ENCODE measurements at places on chromosomes 3 and 15.

DNA sequence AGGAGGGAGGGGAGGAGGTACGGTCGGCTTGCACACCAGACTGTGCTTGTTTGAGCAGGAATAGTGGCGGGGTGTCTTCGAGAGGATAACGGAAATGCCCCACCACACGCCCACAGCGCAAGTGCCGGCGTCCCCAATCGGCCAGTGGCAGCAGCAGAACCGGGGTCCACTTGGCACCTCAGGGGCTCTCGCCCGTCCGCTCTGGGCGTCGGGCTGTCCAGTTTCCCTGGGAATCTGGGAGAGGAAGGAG, 53.7 kb downstream of the CCDC54 start:
- DNase-seq, result peak; percentile 49

GRCh38 chr15:99447497-99448371, 118.0 kb upstream of the MEF2A start:
- no peak for DNase-seq

DNA sequence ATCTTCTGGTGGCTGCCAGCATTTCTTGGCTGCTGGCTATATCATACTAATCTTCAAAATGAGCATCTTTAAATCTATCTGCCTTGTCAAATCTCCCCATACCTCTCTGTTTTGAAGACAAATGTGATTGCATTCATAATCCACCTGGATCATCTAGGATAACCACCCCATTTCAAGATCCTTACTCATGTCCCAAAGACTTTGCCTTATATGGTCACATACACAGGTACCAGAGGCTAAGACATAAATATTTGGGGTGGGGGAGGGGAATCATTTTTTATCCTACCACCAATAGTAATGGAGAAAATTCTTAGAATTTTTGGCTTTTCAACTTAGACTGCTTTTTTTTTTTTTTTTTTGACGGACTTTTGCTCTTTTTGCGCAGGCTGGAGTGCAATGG, 970.8 kb downstream of the PLOD2 start:
- no peak for DNase-seq

DNA sequence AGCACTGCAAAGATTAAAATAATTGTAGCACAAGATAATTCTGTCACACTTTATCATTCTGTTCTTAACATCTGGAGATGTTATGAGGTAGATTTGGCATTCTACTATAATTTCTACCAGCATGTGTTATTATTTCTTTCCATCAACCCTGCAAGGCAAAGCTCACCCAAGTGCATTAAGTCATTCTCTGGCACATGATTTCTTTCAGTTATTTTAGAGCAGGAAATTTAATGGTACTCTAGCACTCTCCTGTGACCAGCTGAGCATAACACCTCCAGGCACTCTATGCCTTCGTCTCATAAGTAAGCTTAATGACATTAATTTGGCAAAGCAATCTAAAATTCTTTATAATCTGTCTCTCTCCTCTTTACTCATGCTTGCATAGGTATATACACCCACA, 300.2 kb upstream of the GPR149 start:
- DNase-seq, result peak; percentile 18

DNA sequence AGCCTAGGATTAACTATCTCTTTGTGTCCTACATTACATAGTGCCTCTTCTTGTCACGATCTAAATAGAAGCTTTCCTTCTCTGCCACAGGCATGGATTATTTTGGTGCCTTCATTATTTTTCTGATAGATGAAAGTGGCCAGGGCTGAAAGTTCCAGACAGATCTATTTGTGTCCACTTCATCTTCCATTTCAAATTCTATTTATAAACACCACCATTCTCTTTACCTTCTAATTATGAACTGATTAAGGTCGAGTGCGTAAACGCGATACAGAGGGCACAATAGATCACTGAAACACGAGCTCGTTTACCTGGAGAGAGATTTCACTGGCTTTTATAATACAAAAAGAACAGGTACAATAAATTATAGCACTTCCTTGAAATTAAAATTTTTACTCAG, 105.0 kb downstream of the EDEM1 start:
- DNase-seq, result no peak

DNA sequence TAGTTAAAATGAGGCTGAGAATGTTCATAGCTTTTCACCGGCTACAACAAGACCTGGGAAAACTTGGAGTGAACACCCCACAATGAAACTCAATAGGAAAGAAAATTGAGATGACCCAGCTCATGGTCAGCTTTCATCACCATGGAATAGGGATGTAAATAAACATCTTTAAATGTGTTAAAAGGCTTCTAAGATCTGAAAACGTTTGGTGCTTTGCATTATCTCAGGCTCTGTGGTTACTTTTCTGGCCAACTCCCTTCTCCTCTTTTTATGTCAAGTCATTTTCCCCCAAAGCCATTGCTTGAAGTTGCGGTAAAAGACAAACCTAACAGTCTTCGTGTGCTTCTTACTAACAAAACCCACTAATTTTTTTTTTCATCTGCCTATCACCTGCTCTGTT, 195.8 kb downstream of the MECOM start:
- DNase-seq, result no peak

DNA sequence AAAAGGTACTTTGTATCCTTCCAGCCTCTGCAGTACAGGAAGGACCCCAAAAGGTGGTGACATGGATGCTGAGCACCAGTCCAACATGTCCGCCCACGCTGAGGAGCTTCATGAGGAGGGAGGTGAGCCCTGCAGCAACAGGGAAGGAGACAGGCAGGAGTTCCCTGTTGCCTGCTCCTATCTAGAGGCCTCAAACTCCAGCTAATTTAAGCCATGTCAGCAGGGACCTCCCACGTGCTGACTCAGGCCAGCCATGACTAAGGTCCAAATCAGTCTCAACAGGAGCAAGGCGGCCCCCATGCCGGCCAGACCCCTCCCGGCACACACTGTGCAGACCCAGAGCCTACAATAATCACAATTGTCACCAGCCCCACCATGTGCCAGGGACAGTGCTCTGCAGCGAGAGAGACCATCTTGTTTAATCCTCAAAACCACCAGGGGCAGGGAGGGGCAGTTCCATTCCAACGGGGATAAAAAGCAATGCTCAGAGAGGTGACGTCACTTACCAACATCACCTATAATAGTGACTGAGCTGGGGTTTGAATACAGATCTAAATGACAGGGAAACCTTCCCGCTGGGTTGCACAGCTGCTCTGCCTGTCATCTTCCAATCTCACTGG, 54.5 kb upstream of the GATA2 start:
- no peak for DNase-seq

DNA sequence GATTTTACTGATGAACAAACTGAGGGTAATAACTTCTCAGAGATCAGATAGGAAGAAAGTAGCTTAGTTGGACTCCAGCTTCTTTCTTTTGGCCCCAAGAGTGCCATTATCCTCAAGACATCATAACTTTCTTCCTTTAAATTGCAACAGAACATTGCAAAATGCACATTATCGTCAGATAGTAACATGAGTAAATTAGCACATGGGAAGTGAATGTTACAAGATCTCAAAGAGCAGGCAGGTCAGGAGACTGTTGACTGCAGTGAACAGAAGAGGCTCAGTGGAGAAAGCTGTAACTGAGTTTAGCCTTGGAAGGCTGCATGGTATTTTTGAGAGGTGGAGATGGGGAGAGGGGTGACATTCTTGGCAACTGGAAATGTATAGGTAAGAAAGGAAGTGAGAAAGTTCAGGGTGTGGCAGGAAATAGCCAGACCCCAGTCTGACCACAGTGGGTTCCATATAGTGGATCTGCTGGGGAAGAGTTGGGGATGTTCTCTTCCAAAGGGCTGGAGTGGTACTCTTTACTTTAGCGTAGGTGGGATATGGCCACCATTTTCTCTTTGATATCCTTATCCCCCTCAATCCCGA, 307.7 kb downstream of the RPLP1 start:
- DNase-seq, result no peak

DNA sequence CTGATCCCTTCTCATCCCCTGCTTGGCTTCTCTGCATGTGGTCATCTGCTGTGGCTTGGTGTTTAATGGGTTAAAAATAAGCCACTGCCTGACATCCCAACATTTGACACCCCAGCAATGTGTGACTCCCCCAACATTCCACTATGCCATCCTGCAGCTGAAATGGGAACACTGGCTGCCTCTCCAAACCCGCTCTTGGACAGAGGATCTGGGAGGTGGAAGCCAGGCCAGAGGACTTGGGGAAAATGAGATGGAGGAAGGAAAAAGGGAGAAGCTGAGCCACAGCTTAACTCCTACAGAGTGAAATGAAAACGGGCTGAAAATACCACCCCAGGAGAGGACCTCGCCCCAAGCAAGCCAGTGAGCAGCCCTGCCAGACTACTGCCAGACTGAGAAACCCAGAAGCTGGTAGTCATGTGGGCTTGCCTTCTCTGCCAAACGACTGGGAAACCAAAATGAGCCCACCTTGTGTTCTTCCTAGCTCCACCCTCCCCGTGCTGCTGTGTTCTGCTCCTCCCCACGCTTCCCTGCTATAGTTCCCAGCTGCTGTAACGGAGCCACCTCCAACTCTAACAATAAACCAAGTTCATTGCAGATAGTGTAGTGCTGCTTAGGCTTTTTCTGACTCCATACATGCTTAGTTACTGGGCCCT, 13.7 kb downstream of the MAP1A start:
- no peak for DNase-seq

DNA sequence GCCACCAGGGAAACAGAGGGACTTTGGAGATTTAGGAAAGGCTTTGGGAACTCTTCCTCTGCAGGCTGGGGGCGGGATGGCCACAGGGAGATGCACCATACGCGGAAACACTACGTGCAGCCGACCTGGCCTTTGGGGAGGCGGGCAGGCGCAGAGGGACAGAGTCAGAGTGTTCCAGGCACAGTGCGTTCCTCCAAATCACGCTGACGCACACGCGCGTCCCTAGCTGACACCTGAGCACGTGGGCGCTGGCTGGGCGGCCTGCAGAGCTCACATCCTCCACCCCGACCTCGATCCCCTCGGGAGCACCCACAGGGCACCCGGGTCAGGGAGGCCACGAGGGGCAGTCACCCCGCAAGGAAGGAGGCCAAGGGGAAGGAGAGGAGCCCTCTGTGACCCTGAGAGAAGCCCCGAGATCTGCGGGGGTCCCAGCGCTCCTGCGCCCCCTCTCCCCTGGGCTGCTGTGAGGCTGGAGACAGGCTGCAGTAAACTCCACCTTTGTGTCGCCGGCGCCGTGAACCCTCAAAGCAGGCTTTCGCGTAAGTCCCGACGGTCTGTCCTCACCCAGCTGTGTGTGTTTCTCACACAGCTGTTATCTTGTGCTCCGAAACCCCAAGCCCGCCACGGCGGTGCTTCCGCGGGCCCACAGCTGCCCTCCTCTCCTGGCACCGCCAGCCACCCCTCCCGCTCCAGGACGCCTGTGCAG, 196.3 kb downstream of the OCA2 start:
- DNase-seq, result no peak

DNA sequence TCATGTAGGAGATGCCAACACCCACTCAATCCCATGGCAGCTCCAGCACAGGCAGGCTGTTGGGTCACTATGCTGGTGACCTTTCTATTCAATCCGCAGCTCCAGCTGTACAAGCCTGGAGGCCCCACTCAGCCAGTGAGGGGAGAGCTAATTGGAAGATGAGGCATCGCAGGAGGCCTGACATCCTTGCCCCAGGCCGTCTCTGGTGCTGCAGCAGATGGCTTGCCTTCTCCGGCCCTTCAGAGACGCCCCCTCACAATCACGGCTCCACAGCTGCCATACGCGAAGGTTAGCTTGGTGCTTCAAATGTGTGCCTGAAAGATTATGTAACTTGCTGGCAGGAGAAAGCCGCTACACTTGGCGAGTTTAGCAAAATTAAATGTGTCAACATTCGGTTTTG, 104.2 kb upstream of the CLSTN2 start:
- no peak for DNase-seq

DNA sequence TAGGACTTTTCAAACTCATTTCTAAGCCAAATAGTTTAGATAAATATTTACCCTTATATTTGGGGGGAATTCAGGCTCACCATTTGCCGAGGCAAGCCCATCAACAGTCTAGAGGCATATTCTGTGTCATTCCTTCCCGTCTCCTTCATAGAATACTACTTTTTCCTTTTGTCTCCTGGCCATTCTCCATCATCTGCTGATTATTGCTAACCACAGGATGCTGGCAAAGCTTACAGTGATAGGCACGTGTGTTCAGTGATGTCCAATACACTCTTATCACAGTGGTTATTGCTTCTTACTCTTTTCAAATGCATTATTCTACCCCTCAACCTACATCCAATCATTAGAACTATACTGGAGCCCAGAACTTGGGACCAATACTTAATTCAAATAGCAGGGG, 130.6 kb upstream of the ZBED2 start:
- DNase-seq, result no peak

DNA sequence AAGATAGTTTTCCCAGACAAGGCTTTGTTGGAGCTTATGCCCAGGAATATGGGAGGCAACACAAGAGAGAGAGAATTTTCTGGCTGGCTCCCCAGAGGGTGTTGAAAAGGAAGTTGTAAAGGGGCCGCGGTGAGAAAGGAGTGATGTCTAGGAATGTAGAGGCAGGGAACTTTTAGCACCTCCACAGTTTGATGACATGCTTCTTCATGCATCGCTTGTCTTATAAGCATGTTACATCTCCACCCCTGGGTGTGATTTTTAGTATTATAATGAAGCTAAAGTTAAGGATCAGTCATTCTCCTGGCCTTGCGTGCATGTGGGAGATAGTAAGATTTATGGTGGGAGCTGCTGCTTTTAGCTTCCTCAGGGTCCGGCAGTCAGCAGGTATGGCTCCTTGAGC, 32.8 kb upstream of the TF start:
- DNase-seq, result no peak

GRCh38 chr3:192875971-192876565, 41.6 kb downstream of the MB21D2 start:
- no peak for DNase-seq

DNA sequence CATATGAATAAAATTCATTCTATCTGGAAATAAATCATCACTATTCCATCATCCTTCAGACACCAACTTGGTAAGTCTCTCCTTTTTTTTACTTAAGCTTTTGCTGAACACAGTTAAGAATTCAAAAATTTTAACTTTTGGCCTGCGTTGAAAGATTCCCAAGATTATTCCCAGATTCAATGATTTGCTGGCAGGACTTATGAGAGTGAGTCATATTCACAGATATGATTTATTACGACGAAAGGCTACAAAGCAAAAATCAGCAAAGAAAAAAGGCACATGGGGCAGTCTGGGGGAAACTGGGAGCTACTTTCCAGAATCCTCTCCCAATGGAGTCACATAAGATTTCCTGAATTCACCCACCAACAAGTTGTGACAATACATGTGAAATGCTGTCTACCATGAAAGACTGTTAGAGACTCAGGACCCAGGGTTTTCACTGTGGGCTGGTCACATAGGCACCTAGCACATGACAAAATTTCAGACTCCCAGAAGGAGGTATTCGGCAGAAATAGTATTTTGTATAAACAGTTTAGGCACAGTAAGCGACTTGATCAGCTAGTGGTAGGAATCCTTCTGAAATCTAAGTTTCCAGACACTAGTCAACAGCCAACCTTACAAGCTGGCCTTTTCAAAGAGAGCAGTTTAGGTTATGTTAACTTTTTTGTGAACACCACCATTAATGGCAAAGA, 82.1 kb downstream of the DLG1 start:
- DNase-seq, result no peak

DNA sequence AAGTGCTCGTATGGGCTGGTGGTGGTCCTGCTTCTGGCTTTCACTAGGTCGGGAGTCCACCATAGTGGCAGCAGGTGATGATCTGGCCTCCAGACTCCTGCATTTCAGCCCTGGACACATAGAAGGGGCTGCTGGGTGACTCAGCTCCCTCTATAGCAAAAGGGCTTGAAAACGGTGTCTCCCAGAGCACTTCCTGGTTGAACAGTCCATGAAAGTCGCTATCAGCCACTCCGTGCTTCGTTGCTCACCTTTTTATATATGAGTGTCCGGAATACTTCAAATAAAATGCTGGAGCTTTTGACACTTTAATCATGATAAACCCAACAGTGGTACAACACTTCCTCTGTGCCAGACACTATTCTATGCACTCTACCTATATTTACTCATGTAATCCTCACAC, 213.2 kb downstream of the PDZRN3 start:
- no peak for DNase-seq
